Panc1 (cell line): ENCODE measurements at places on chromosomes 11 and 22. TPM values are rescaled to one million over a fixed set of nuclear protein-coding genes. Genes with fewer than 3 reads are reported as not detected.

GRCh38 chr22:27880778-27881394 is 38.2 kb downstream of the PITPNB start:
- peak; percentile 30 for DNase-seq

DNA sequence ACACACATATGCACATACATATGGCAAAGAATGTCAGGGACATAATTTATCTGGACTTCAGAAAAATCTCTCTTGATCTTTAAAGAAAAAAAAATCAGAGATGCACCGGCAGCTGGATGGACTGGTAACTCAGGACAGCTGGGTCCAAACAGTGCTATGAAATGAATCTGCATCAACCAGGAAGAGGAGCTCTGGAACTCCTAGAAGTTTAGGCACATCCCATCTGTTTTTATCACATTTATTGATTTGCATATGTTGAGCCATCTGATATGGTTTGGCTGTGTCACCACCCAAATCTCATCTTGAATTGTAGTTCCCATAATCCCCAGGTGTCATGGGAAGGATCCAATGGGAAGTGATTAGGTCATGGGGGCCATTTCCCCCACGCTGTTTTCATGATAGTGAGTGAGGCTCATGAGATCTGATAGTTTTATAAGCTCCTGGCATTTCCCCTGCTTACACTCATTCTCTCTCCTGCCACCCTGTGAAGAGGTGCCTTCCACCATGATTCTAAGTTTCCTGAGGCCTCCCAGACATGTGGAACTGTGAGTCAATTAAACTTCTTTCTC is 87.7 kb upstream of the AKIP1 start:
- DNase-seq = no peak

The AQP11 gene
- total RNA-seq = 2.3 TPM

The MPZL3 gene
- total RNA-seq = 1.0 TPM

The CSNK2A3 gene
- 2.6 TPM for total RNA-seq
